ENCODE measurements at places on chromosomes 1 and 21. TPM values are rescaled to one million over a fixed set of nuclear protein-coding genes. Genes with fewer than 3 reads are reported as not detected.

Gene NBPF6
- not detected for total RNA-seq

Gene ZNF593
- 37.9 TPM for total RNA-seq

Gene TCHH
- 0.08 TPM for total RNA-seq

Gene DIPK1A
- 2.8 TPM for total RNA-seq

Gene SUSD4
- total RNA-seq: 42.2 TPM

Gene TFF2
- not detected for total RNA-seq

Gene PTGER3
- 0.12 TPM for total RNA-seq

Gene CELSR2
- 41.6 TPM for total RNA-seq

- no peak for ATAC-seq
Observed at GRCh38 chr1:59552007-59552406, 255.1 kb downstream of the FGGY start.

DNA sequence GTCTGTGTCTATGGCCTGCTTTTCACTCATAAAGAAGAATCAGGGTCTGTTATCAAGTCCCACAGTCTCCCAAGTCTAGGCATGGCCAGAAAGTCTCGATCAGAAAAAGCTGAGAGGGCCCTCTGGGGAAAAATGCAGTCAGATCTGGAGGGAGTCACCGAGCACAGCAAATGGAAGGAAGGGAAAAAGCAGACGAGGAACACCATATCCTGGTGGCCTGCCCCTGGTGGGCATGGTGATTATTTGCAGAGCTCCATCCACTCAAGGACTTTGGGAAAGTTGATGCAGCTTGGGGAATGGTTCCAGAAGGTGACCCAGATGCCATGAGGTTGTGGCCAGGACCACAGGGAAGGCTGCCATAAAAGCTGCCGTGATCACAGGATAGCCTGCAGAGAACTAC, 189.1 kb downstream of the CLIC6 start:
- ATAC-seq: no peak

DNA sequence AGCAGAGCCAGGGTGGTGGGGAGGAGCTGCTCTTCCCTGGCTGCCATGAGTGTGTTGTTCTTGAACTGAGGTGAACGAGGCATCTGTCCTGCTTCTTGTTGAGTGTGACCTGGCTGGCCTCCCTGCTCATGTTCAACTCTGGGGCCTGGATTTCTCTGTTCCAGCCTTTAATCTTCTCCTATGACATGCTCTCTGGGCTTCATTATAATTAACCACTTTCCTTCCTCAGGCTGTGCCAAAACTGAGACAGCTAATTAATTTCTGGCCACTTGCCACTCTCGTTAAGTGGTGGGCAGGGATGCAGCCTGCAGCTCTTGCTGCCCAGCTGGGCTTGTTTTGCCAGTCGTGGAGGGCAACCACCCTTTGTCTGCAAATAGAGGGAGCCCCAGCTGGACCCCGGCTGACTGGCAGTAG, 23.3 kb downstream of the OPRD1 start:
- ATAC-seq: no peak

GRCh38 chr1:54421101-54421504, 14.9 kb upstream of the SSBP3 start:
- ATAC-seq: peak; percentile 83

- ATAC-seq: no peak
Observed at GRCh38 chr1:150909585-150910180, 16.5 kb upstream of the SETDB1 start.

- ATAC-seq: no peak
Observed at GRCh38 chr1:198495631-198496030, 44.8 kb downstream of the ATP6V1G3 start.

GRCh38 chr1:167412920-167413319, 105.4 kb downstream of the CD247 start:
- ATAC-seq: no peak

DNA sequence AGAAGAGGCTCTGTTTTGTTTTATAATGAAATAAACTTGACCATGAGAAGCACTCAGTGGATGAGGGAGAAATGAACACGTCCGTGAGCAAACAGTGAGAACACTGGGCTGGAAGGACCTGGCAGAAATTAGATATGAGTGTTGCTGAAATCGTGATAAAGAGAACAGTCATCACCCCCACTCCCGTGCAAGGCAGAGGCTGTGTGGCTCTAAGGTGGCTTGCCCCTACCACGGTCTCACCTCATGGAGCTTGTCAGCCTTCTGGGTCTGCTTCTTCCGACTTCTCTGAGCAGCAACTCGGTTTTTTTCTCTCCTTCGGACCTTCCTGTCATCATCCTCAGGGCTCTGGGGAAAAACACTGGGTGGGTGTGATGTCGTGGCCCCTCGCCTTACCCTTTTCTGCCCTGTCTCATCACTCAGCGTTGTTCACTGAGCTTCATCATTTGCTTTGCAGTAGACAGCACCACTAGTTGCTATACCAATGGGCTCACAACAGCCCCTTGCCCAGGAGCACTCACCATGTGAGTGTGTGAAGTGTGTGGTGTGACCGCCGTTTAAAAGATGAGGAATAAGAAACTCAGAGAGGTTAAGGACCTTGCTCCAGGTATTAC, 2.8 kb downstream of the BATF3 start:
- ATAC-seq: no peak

DNA sequence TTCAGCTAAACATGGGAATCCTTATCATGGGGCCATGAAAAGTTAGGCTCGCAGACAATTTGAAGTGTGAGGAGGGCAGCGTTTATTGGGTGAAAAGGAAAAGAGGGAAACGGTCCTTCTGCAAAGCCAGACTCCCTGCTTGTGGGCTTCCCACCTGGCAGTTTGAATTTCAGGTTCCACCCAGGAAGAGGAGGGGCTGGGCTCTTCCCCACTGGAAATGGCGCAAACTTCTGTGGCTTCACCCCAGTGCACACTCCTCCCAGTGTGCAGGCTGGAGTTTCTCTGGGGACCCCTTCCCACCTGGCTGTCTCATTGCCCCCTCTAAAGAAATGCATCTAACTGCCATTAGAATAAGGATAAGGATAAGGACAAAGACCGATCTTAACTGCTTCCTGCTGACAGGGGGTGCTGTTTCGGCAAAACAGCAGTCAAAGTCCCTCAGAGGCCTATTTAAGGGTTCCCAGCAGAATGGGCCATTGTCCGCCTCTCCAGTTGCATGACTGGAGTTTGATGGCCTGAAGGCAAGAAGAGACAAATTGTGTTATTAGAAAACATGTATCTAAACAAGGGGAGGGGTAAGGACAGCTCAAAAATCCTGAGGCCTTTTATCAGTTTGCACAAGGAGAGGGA, 20.4 kb downstream of the AIM2 start:
- no peak for ATAC-seq

DNA sequence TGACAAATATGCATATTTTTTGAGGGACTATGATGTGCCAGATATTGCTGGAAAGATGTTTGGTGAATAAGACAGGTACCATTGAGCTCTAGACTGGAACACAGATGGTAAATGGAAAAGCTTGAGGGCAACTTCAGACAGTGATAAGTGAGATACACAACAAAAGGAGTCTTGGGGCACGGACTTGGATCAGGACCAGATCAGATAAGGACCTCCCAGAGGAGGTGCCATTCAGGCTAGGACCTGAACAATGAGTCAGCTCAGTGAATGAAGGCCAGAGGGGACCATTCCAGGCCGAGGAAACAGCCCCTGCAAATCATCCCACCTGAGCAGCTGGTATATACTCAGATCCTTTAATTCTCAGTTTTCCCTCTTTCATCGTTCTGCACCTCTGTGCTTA, 1.8 kb upstream of the KCNJ15 start:
- no peak for ATAC-seq

DNA sequence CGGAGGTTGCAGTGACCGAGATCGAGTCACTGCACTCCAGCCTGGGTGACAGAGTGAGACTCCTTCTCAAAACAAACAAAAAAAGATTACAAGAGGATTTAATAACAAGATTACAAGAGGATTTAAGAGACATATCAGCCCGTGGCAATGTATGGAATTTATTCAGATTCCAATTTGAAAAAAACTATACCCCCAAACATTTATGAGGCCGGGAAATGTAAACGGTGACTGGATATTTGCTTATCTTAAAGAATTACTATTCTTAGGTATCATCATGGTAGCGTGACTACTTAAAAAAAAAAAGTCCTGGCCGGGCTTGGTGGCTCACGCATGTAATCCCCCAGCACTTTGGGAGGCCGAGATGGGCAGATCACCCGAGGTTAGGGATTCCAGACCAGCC, 21.2 kb upstream of the ELK4 start:
- ATAC-seq: no peak

DNA sequence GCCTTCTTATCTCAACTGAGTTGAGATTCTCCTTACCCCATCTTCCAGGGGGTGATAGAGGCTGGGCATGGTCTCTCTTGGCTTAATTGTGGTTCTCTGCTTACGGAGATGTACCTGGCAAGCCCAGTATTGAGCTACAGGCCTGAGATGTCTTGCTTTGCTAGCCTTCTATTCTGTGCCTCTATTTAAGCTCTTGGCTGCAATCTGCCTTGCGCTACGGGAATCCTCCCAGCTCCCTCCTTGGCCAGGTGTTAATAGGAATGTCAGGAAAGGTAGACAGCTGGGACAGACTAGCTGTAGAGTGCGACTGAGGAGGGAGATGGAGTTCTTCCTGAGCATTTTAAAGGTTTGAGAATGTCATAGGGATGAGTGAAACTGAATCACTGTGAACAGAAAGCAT, 10.6 kb upstream of the IKBKE start:
- ATAC-seq: no peak

DNA sequence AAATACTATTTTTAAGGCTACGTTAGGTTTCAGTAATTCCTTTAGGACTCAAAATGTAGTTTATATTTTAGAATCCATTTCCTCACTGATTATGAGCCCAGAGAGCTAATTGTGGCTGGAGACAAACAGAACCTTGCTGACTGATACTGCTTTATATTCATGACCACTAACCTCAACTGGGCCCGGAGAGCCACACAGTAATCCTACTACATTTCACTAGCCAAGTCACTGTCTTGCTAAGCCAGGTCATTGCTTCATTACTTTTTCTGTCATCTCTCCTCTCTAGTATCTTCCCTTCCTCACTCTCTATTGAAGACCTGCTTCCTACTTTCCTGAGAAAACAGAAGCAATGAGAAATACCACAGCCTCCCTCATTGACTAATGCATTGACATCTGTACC, 24.7 kb downstream of the IL23R start:
- no peak for ATAC-seq

DNA sequence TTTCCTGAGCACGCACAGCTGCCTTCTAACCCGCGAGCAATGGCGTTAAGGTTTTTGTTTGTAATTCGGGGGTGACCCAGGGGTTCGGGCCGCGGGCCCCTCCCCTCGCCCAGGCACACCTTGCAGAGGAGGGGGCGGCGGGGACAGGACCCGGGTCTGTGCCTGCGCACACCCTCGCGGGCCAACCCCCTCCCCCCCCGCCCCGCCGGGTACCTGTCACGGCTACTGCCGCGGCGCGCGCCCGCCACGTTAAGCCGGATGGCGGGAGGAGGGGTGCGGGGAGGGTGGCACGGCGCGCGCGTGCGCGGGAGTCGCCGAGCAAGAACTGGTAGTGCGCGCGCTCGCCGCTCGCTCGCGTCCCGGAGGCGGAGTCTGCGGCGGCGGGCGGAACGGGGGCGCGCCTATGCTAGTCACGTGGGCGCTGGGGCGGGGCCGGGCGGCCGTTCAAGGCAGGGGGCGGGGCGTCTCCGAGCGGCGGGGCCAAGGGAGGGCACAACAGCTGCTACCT, at the start of gene TPTE:
Gene TPTE, plus strand, starts transcription at position 493 of the 508 bp plus-strand sequence. CDS start 17,141 bp downstream, outside the sequence.
- ATAC-seq: peak; percentile 44
